ENCODE measurements at places on chromosomes 13 and 19.
A peak's percentile ranks its signal among the peaks of the same experiment; 100 is the strongest.

DNA sequence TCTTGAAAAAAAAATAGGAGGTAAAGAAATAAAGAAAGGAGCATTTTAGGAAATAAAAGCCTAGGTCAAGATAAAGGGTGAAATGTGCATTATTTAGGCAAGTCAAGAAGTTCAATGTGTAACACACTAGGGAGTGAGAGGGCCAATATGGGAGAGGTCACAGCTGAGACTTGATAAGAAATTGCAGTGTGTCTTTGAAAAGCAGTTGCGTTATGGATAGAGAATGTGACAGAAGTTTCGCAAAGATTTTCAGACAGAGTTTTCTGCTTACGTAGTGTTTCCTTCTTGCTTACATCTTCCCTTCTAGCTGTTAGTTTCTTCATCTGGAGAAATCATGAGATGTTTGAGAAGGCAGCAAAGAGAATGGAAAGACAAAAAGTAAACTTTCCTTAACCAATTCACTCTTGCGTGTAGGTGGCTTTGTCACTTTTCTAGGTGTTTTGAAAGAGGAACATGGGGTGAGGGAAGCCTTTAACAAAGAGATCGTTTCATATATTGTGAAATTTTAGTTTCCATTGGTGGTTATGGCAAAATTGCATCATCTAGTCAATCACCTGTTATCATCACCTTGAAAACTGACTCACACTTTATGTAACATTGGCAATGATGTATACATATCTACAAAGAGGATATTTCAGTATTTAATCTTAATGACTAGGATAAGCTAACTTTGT, 975.5 kb downstream of the OLFM4 start:
- DNase-seq: no peak

GRCh38 chr19:32318884-32319520, 26.4 kb upstream of the ZNF507 start:
- no peak for DNase-seq

DNA sequence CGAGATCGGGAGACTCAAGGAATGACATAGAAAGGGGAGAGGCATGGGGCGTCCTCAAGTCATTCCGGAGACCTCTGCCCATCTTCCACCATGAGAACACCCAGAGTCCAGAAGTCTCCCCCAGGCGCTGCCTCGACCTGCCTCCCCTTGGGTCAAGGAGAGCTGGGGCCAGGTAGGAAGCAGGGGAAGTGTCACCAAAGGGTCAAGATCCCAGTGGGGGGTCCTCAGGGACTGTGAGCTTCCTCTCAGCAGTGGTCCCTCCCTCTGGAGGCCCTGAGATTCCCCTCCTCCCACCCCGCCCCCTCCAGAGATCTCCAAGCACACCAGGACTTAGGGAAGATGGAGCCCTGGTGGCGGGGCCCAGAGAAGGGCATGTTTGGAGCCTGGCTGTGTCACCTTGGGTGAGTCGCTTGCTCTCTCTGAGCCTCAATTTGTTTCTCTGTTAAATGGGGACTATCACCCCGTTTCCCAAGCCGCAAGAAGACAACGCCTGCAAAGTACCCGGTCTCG, 919 bp downstream of the DACT3 start:
- DNase-seq: no peak

DNA sequence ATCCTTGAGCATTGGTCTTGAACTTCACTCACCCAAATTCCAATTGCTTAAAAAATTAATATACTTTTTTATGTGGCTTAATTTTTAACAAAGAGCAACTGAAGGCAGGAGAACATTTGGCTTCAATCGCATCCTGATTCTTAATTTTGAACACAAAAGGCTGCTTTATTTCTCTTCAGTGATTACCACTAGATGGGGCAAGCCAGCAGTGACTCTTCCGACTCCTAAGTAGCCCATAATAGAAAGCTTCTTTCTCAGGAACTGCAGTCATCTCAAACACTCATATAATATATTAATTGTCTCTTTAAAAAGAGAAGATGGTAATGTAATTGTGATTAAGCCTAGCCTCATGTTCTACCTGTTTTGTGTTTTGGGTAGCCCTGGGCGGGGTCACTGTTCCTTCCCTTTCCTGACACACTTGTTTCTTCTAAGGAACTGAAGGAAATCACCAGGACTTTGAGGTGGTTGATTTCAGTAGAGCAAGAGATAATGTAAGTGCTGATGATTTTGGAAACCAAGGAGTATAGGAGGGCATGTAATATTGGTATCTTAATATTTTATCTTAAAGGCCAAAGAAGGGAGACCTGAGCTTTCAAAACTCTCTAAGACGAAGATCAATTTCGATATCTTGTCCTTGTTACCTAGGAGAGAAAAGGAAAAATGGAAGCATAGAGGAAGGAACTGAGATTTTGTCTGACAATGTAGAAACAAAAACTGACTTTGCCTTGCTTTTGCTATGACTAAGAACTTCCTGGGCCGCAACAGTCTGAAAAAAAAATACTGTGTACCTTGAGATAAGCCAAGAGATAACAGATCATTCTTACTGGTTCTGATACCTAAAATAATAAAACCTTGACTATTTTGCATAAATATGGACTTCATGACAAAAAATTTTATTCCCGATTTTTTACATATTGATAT, 73.1 kb downstream of the TNFSF13B start:
- DNase-seq: peak; percentile 51

GRCh38 chr13:33871207-33872004, 53.5 kb downstream of the RFC3 start:
- DNase-seq: no peak

DNA sequence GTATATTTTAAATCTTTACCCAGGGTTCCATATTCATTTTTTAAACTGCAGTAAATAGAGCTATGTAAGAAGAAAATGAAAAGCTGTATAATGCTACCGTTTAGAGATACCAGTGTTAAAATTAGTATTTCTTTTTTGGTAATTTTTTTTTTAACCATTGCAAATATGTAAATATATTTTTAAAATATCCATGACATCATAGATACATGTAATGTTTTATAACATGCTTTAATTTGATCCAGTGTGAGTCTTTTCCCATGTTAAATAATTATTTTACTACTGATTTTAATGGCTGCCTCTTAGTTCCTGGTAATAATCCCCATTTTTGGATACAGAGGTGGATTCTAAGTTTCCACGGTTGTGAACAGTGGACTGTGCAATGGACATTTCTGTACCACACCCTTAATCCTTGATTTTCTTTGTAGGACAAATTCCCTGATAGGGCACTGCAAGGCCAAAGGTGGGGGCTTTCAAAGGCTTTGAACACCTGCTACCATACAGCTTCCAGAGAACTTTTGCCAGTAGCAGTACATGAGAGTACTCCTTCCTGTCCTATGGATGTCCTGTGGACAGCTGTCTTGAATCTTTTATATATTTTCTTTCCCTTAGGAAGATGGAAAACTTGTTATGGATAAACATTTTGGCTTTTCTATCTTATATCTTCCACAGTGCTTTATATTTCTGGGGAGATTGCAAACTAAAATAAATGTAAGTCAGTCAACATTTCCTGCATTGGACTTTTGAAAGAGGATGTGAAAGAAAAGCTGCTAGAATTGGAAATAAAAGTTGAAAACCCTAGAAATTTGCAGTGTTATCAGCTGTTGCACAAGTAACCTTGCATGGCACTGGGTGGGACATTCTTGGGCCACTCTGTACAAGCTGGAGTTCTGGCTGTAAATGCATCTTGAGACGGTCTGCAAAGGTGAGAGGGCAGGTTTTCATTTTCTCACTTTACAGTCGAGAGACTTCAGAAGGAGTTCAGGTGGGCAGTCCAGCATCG, 46.8 kb downstream of the ARHGEF7 start:
- no peak for DNase-seq

DNA sequence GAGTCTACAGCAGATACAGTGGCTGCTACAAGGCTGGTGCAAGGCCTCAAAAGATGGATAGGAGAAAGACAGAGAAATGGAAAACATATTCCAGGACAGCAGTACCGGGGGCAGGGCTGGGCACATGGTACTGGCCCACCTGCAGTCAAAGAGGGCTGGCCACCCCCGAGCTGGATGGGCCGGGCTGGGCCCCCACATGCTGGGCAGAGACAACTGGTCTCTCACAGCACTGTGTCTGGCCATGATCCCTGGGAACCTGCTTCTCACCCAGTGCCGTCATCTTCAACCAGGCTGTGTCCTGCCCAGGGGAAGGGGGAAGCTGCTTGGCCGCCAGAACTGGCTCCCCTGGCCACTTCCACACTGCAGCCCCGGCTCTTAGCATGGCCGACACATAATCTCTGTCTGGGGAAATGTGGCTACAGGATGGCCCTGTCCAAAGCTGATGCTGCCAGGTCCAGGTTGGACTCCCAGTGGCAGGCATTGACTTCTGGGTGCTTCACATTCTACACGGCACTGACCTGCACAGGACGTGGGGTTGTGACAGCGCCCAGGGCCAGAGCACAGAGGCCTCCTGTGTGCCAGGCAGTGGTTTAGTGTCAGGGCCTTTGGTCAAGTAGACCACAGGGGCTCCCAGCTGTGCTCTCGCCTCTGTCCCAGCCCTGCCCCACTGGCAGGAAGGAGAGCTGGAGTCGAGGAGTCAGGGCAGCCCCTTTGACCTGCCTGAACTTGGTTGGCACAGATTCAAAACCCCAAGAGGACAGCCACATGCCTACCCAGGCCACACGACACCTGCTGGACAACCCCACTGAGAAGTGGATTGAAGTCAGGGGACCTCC, 21.7 kb downstream of the PEPD start:
- no peak for DNase-seq

GRCh38 chr19:35170359-35171061, 16.0 kb downstream of the FXYD5 start:
- no peak for DNase-seq

GRCh38 chr19:39645800-39646411, 9.8 kb upstream of the LGALS16 start:
- DNase-seq: no peak
